ENCODE measurements at places on chromosomes 4 and X.

- no peak for DNase-seq
These were observed 17.2 kb downstream of the FAM13A start for GRCh38 chr4:89039730-89040338.

- DNase-seq: peak; percentile 70
These were observed at the start of gene MAMLD1 for GRCh38 chrX:150362599-150363481. Gene MAMLD1 (plus strand): TSS chrX:150363317. CDS start chrX:150445517, 82,200 bp downstream.

GRCh38 chr4:105088110-105088879 is 58.4 kb upstream of the TET2 start:
- DNase-seq: no peak

GRCh38 chr4:150206954-150207353 is 128.7 kb downstream of the DCLK2 start:
- DNase-seq: no peak

All from activated CD4-positive, alpha-beta T cell treated with anti-CD3 and anti-CD28 coated beads for 36 hours (primary cell).